ENCODE measurements at places on chromosomes 5 and 9.

- no peak for DNase-seq
Observed at GRCh38 chr5:137389042-137389441, 110.1 kb downstream of the SPOCK1 start.

DNA sequence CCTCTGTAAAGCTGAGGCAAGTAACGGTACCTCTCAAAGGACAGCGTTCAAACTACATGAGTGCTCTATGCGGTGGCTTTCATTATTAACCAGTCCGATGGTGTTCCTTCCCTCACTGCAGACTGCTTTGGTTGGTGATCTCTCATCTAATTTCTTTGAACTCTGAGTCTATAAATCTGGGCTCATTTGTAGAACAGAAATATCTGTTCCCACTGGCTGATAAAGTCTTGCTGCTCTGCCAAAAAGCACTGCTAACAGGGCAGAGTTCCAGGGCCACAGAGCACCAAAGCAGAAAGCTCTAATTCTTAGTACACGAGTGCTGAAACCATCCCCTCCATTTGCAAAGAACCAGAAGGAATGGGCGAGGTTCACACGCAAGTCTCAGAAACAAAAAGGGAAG, 81.9 kb downstream of the MED27 start:
- DNase-seq, result no peak

DNA sequence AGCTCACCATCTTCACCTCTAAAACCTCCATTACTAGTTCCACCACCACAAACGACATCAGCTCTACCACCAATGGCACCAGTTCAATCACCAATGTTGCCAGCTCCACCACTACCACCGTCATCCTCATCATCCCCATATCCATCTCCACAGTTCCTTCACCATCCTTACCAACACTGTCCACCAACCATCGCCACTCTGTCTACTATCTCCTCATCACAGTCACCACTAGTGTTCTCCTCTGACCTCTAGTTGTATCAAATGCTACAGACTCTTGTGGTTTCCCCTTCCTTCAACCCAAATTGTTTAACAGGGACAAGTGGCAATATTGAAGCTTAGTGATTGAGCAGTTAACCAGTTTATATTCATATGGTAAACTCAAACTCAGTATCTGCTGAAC, 182.6 kb downstream of the CAAP1 start:
- DNase-seq, result no peak

DNA sequence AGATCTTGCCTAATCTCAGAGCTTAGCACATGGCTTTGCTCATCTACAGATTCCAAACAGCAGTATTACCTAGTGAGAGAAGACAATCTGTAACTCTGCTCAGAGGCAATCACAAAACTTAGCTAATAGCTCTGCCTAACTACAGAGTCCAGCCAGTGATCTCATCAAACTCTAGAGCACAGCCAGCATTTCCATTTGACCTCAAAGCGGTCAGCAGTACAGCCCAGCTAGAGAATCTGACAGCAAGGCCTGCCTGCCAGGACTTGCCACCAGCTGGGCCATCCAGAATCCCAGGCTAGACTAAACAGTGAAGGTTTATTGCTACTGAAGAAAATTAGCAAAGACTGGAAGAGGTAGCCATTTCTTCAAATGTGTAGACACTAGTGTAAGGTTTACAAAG, 217.9 kb upstream of the VLDLR start:
- DNase-seq, result no peak

GRCh38 chr9:79477955-79478771, 93.6 kb upstream of the TLE4 start:
- DNase-seq, result no peak

GRCh38 chr9:76521906-76522305, 62.9 kb downstream of the GCNT1 start:
- DNase-seq, result no peak

- DNase-seq, result no peak
Observed at GRCh38 chr5:35672995-35673394, 55.3 kb downstream of the SPEF2 start.

DNA sequence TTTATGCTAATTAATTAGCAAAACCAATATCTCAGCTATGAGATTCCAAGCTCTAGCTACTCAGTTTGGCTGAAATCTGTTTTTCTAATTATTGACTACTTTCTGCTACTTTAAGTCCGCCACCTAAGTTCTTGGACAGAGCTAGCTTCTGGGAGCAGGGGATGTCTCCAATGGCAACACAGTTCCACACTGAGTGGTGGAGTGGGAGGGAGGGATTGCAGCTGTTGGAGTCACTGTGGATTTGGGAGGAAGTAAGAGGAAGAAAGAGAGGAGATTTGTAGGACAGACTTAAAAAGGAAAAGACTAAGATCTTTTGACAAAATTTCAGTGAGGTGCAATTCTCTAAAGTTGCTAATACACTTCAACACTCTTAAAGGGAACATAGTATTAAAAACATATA, 450.8 kb downstream of the NFIB start:
- no peak for DNase-seq

DNA sequence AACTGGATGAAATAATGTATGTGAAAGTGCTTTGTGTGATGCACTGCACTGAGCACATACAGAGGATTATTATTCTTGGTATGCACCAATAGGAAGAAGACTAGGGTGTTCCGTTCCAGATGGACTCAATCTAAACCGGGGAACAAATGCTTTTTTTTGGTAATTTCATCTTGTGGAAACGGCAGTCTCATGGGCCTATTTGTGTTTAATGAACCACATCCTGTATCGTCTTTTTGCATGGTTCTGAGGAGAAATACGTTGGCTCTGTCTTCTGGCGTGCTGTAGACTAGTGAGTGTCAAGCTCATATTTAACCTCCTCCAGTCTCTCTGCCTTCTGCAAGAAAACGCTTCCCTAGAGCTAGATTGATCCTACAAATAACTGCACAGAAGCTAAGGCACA, 30.0 kb downstream of the TRIM32 start:
- no peak for DNase-seq

DNA sequence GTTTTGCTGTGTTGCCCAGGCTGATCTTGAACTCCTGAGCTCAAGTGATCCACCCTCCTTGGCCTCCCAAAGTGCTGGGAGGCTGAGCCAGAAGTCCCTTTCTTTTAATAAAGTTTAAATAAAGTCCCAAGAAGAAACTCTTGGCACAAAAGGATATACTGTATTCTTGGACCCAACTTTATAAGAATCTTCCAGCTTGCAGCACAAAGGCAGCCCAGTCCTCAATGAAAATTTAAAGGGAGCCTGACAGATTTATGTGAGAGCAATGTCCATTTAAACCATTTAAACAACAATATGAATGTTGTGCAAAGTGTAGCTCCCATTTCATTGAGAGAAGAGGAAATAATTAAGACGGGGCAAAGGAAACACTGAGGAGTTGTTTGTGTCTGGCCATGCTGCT, 217.0 kb downstream of the DOCK8 start:
- DNase-seq, result no peak

DNA sequence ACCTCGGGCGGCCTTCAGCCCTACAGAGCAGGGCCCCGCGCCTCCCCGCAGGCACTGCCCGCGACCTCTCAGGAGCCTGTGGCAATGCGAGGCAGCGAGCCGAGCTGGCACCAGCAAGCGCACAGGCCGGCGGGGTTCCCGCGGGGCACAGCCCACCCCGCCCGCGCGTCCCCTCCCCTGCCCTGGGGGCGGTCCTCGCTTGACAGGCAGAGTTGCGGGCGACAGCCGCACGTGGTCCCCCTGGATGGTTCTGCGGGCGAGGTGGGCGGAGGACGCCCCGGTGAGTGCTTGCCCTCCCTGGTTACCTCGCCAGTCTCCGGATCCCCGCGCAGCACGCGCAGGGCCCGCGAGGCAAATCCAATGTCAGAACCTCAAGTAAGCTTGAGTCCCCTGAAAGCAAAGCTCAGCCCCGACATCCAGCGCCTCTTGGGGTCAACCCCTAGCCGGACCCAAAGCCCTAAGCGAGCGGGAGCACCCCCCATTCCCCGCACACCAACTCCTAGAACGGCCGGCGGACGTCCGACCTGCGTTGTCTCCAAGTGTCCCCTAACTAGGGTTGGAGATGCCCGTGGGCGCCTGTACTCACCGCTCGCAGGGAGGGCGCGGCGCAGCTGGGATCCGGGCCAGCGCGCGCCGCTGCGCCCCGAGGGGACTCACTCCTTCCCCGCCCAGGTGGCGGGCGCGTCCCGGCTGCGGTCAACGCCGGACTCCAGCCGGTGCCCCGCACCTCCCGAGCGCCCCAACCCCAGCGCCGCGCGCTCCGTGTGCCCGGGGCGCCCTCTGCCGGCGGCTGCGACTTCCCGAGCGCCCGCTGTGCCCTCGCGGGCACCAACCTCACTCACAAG, at the start of gene DRD1:
DRD1 (minus strand) TSS at position 123 of the 845 bp plus-strand sequence. CDS start 1,083 bp downstream, outside the sequence.
- DNase-seq, result peak; percentile 39

DNA sequence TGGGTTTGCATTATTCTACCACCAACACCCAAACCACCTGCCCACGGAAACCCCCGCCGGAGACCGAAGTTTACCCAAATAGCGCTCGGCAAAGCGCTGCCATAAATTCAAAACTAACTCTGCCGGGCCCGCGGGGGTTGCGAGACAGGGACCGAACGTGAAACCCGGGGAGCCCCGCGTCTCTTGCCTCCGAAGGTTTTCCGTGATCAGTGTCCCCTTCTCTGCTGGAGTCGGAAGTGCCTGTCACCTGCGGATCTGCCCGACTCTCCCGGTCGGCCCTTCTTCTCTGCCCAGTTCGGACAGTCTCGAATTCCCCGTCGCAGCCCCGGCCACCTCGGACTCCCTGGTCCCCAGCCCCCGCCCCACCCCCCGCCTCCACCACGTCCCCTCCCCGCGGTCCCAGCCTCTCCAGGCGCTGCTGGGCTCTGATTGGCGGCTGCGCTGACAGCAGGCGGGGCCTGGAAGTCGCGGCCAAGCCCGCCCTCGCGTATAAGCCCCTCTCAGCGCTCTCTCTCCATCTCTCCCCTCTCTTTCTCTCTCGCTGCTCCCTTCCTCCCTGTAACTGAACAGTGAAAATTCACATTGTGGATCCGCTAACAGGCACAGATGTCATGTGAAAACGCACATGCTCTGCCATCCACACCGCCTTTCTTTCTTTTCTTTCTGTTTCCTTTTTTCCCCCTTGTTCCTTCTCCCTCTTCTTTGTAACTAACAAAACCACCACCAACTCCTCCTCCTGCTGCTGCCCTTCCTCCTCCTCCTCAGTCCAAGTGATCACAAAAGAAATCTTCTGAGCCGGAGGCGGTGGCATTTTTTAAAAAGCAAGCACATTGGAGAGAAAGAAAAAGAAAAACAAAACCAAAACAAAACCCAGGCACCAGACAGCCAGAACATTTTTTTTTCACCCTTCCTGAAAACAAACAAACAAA, at the start of gene RORB:
RORB (plus strand) TSS at position 517 of the 929 bp plus-strand sequence. CDS start 642 bp downstream, outside the sequence.
- DNase-seq, result no peak

DNA sequence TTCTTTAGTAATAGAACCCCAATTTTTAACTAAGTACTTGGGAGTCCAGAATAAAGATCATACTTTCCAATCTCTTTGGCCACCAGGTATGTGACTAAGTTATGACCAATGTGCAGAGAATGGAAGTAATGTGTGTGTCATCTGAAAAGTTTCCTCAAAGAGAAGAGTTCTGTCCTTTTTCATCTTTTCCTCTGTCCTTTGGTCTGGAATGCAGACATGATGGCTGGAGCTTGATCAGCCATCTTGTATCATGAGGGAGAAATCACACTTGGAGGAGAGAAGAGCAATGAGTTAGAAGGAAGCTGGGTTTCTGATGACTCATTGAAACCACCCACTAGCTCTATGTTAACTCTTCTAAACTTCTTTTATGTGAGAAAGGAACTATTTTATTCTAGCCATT, 5.5 kb upstream of the CPEB4 start:
- DNase-seq, result no peak

DNA sequence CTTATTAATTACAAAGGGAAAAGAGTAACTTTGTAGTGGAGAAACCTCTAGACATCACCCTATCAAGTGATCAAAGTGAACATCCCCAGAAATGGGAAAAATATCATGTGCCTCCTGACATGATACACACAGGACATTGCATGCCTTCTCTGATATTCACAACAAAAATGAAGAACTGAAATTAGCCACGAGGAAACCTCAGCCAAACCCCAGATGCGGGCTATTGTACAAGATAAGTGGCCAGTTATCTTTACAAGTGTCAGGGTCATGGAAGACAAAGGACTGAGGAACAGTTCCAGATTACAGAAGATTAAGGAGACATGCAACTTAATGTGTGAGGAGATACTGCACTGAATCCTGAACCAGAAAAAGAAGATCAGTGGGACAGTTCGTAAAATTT, 23.8 kb upstream of the NPM1 start:
- DNase-seq, result no peak

DNA sequence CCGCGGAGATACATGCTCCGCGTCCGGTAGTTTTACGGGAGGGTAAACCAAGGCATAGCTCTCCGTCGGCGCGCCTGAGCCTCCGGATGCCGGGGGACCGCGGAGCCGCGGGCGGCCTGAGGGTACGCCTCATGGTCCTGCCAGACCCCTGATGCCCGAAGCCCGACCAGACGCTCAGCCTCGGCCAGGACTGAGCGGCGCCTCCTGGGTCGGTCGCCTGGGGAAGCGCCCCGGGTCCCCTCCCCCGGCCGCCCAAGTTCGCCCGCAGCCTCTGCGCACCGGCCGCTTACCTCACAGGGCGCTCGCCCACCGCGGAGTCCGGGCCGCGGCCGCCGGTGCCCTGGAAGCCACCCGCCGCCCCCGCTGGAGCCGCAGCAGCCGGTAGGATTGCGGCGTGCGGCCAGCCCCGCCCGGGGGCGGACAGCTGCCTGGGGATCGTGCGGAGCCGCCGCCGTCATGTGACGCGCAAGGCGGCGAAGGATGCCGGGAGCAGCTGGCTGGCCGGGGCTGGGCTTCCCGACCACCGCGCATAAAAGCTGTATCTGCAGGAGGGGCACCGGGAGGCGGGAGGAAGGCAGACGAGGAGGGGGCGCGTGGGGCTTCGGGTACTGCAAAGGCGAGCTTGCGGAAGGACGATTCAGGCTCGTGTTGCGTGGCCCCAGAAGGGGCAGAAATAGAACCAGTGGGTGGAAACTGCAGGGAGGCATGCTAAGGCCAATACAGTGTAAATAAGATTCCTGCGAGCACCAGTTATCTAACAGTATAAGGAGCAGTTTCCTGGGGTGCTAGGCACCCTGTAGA, at the start of gene FBXO10:
FBXO10 (minus strand) TSS at position 460 of the 801 bp plus-strand sequence. CDS start 34,612 bp downstream, outside the sequence.
- peak; percentile 43 for DNase-seq

DNA sequence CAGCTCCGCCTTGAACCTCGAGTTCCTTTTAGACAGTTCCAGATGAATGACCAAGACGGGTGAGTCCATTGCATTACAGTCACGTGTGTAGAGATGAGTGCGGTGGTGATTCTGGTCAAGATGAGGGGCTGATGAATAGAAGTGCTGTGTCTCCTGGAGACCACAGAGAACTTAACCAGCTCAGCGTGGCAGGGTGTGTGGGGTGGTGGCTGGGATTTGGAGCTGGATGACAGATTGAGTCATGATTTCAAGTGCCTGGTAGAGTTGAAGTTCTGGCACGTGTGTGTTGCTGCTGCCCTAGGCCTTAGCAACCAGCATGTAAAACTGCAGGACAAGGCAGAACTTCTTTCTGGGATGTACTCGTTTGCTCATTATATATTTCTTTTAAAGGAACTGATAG, 53.3 kb downstream of the PRRC2B start:
- DNase-seq, result no peak

DNA sequence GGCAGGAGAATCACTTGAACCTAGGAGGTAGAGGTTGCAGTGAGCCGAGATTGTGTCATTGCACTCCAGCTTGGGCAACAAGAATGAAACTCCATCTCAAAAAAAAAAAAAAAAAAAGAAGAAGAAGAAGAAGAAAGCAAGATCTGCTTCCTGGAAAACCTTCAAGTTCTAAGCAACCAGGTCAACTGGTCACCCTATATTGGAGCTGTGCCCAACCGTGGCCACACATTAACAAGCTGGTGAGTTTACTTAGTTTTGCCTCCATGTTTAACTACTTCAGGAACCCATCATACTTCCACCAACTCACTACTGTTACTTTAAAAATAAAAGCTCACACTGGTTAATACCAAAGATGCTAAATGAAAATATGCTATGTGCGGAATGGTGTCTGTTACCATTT, 12.3 kb upstream of the SKP1 start:
- DNase-seq, result no peak
